ENCODE measurements at places on chromosomes 16 and 17.

GRCh38 chr16:88014252-88014781 is 63.1 kb downstream of the BANP start:
- DNase-seq: no peak

- no peak for DNase-seq
Observed at GRCh38 chr16:89352091-89352681, 134.7 kb downstream of the ZNF778 start.

DNA sequence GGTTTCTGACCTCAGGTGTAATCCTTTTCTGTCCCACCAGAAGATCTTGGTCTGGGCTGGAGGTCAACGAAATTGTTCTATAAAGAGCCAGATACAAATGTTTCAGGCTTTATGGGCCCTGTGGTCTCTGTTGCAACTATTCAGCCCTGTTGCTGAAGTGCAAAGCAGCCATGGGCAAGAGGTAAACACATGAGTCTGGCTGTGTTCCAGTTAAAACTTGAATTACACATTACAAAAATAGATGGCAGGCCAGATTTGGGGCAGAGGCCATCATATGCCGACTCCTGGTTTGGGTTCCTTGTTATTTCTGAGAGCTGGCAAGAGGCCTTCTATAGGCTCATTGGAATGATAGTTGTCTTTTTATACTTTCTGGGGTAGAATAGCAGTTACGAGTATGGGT is 114.4 kb downstream of the SDR42E1 start:
- no peak for DNase-seq

DNA sequence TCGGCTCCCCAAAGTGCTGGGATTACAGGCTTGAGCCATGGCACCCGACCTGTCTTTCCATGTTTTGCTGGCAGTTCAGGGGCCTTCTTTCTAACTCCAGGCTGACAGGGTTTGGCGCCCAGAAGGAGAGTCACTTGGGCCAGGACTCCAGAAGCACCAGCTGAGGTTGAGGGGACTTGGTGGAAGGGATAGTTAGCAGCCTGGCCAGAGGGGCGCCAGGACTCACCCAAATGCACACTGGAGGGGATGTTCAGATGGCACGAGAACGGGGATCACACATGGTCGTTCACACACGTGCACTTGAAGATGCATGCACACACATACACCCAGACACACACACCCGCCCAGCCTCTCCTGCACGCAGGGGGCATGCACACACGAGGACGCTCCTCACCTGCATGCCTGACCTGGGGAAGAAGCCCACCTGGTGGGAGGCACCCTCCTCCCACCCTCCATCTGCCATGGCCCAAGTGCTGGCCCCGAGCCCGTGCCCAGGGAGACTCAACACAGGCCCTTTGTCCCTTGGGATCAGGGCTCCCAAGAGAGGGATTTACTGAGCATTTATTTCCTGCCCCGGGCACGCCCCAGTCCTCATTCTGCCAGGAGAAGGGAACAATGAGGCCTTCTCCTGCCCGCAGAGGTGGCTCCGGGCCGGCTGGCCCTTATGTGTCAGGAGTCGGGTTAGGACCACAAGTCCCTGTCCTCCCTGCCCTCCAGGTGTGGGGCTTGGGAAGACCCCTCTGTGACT is 2.3 kb upstream of the PRSS21 start:
- DNase-seq: no peak

DNA sequence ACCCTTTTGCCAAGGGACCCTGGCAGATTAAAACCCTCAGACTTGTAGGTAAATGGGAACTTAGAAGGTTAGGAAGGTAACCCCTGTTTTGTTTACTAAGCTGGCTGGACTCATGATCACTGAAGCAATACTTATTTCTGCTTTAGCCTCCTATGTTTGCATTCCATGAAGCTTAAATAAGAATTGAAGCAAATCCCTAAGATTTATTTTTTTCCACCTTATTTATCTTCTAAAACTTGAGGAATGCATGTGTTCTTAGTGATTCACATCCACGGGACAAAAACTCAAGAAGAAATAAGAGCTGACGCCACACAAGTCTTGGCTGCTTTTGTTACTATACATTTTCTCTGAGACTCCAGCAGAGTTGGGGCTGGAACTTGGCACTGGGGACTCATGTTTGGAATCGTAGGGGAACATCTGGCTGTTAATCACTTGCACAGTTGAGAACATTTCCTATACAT is 35.5 kb downstream of the CLUAP1 start:
- DNase-seq: peak; percentile 68

GRCh38 chr17:75695141-75695829 is 26.0 kb upstream of the ITGB4 start:
- DNase-seq: no peak

DNA sequence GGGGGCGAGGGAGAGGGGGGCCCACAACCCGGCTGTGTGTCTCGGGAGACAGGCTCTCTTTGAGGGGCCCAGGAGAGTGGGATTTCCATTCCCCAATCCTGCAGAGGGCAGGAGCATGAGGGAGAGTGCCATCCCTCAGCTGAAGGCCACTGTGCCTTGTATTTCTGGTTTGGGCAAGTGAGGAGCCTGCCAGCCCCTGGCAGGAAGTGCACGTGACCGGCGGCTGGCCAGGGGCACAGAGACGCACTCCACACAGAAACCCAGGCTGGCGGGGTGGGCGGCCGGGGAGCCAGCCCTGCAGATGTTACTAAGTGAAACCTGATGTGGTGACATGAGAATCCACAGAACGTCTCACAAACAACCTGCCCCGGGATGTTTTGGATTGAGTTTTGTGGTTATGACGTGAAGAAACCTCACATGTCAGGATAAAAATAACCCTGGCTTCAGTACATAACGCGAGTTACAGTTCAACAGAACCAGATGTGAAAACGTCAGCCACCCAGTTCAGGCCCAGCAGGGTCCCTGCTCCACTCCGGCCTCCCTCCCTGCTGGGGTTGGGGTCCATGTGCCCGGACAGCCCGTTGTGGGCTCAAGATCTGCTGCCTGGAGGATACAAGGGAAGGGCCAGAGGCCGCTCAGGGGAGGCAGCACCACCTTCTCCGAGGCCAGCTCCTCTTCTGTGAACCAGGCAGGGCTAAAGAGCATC is 51.7 kb upstream of the MTSS2 start:
- DNase-seq: peak; percentile 90

DNA sequence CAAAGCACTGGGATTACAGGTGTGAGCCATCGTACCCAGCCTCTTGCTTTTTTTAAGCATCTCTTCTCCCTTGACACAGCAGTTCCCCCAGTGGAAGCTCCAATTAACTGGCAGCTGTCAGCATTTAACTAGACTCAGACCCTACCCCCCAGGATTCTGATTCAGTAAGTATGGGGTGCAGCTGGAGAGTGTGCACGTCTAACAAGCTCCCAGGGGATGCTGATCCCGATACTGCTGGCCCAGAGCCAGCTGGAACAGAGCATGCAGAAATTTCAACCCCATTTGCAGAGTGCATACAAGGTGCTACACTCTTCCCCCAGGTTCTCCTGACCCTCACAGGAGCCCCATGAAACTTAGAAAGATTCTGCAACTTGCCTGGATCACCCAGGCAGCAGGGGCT is 27.7 kb upstream of the BCO1 start:
- DNase-seq: no peak

DNA sequence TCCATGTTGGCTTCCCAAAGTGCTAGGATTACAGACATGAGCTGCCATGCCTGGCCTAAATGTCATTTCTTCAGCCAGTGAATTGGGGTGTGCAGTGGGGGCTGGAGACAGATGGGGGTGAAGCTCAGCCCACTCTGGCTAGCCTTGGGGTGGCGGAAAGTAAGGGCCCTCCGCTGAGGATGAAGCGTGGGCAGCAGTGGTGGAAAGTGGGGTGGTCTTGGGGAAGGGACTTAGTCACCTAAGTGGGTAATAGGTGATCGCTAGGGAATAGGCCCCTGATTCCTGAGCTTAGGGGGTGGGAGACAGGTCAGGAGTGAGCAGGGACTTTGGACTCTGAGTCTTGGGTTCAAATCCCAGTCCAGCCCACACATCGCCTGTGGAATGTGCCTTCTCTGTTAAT is 2.2 kb downstream of the LLGL1 start:
- DNase-seq: no peak

DNA sequence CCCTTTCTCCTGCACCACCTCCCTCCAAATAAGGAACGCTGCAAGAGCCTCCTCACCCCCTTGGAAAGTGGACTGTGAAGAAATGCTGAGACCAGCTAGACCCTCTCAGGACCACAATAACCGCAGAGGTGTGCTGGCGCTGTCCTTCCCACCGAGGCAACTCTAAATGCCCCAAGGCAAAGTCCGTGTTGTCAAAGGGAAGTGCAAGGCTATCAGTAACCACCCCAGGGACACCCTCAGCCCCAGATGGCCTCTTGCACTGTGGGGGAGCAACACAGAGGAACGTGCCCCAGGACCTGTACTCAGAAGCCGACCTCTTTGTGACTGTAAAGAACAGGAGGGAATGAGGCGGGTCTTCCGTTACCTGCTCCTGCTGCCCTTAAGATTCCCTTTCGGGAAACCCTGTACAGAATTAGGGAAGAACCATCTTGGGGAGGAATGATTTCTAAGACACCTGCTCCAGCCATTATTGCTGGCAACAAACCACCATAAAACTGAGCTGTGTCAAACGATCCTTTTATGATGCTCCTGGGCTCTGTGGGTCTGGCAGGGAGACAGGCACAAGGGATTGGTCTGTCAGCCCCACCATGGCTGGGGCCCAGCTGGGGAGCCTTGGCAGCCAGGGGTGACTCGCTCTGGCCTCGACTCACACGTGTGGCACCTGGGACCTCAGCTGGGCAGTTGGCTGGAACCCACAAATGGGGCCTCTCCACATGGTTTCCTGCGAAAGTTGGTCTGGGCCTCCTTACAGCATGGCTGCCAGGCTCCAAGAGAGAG is 14.6 kb upstream of the MED9 start:
- no peak for DNase-seq

DNA sequence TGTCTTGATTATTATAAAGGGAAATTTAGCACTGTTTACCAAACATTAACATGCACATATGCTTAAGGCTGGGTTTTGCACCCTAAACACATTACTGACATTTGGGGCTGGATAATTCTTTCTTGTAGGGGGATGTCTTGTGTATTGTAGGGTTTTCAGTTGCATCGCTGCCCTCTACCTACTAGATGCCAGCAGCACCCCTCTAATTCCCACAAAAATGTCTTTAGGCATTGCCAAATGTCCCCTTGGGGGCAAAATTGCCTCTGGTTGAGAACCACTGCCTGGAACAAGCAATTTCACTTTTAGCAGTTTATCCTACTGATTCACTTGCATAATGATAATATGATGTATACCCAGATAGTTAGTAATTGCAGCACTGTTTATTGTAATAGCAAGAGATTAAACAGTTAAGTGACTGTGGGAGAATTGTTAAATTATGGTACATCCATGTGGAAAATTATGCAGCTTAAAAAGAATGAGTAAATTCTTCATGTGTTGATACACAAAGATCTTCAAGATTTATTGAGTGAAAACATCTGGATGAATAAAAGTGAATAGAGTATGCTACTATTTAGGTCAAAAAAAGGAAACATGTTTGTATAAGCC is 18.4 kb downstream of the PRSS54 start:
- no peak for DNase-seq

GRCh38 chr17:56309897-56310296 is 156.6 kb downstream of the ANKFN1 start:
- no peak for DNase-seq

DNA sequence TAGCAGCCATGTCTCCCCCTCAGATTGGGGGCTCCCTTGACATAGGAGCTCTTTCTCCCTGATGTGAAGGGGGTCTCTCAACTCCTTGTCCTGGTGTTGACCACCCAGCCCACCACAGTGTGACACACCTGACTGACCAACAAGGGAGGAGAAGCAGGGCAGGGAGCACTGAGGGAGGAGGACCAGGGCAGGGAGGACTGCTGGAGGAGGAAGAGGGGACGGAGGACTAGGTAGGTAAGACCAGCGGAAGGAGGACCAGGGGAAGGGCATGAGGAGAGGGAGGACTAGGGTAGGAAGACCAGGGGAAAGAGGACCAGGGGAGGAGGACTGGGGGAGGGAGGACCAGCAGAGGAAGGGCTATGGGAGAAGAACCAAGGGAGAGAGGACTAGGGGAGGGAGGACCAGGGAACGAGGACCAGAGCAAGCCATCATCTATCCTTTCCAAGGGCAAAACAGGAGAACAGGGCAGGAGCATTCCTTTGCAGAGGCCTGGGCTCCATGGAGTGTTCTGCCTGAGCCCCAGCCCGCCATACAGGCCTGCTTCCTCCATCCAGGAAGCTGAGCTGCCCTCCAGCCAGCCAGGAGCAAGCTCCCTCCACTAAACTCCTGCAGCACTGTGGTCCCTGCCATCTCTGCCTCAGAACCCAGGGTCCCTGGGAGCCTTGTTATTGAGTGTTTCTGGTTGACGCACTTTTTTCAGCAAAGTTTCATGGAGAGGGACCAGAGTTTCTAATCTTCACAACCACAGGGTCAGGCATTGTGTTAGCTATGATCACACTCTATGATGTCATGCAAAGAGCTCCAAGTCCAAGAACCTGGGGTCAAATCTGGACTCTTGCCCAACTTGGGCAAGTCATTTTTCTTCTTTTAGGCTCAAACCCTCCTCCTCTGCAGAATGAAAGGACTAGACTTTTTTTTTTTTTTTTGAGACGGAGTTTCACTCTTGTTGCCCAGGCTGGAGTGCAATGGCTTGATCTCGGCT is 15.4 kb upstream of the KRT17 start:
- DNase-seq: no peak

DNA sequence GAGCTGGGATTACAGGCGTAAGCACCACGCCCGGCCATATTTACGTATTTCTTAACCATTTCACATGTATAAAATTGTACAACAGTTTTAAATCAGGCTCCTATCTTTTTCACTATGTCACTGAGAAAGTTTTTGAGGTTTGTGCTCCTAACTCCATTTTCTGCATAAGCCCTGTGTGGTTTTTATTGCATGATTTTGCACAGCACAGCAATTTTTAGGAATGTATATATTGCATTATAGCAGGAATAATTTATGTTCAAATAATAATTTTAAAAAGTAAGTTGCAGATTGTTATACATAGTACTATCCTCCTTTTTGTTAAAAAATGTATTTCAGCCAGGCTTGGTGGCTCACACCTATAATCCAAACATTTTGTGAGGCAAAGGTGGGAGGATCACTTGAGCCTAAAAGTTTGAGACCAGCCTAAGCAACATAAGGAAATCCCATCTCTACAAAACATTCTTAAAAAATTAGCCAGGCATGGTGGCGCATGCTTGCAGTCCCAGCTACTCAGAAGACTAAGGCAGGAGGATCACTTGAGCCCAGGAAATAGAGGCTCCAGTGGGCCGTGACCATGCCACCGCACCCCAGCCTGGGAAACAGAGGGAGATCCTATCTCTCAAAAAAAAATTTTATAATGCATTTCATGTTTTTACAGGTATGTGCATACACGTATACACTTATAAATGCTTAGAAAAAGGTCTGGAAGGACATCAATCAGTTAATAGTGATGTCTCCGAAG is 26.0 kb downstream of the SMG6 start:
- no peak for DNase-seq

GRCh38 chr16:89748921-89749320 is 27.6 kb downstream of the ZNF276 start:
- no peak for DNase-seq

DNA sequence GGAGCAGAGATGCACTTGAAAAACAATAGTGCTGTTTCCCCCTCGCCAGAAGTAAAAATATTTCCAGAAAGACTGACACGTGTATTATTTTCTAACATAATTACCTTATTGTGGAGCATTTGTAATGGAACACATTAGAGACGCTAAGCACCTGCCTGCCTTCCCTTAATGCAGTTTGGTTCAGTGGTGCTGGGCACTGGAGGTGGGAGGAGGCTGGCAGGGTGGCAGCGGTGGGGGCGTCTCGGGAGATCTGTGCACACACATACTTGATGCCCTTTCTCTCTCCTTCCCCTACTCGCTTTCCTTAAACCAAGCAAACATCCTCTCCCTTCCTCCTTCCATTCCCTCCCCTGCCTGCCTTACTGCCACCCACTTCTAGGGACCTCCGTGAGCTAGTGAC is 156.6 kb upstream of the SDK2 start:
- DNase-seq: no peak
